Stimulated activated CD8-positive, alpha-beta memory T cell treated with anti-CD3 and anti-CD28 coated beads, Interleukin-7, amount 100 ng/mL, for 1 hour (primary cell): ENCODE measurements at places on chromosomes 12 and 14.

DNA sequence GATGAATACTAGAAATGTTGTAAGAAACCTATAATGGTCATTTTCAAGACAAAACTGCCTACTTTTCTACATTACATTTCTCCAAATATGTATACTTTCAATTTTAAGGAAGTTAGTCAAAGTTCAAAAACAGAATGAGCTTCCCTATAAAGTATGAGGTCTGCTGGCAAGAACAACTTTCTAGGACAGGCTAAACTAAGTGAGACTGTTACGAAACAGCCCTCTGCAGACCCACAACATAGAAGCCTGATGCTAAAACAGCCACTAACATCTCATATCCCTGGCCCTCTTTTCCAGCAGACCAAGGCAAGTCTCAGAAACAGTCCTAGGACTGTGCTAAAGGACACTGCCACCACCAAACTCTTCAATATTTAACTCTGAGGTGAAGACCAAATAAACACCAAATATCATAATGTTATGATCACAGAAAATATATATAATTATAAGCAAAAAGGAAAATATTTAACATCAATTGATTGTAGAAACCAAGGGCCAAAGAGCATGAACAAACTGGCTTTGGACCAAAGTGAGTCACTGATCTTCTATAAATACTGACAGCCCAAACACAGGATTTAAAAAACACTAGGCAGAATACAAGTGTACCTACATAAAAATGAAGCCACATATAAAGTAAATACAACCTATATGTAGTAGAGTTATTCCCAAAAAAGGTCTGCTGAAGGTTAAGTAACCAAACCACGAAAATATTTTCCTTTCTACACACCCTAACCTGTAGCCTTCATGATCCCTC lies 27.7 kb downstream of the PPP4R3A start:
- DNase-seq, result no peak

- DNase-seq, result no peak
Observed at GRCh38 chr12:3947781-3948180, 74.6 kb upstream of the PARP11 start.

- DNase-seq, result no peak
Observed at GRCh38 chr14:89000007-89000942, 175.8 kb downstream of the TTC8 start.

- DNase-seq, result no peak
Observed at GRCh38 chr12:110251381-110251780, 29.7 kb upstream of the ATP2A2 start.

- DNase-seq, result no peak
Observed at GRCh38 chr12:16610743-16611142, 4.8 kb upstream of the LMO3 start.

DNA sequence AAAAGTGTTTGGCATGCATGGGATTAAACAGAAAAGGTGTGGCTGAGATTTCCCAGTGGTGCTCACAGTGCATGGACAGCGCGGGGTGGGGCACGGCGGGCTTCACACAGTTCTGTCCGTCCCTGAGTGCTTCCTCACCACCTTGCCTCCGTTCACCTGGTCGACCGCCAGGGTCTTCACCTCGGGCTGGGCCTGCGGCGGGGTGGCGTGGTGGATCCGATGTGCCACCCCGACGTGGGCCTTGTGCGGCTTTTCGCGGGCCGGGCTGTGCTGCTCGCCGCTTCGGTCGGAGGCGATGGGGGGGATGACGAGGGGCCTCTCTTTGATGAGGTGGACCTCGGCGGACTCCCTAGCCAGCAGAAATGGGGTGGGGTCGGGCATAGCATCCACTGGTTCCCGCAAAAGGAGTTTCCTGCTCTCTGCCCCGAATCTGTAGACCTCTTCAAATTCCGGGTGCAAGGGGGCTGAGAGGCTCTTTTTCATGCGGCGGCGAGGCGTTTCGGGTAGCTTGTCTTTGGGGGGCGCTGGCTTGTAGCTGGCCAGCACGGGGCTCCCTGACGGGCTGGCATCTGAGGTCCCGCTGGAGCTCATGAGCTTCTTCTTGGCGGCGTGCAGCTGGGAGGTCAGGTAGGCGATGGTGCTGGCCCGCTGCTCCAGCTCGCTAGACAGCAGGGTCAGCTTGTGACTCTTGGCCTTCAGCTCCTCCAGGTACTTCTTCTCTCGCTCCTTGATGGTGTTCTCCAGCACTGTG lies 35.5 kb downstream of the CCDC92 start:
- no peak for DNase-seq

GRCh38 chr14:94383777-94384176 lies 4.6 kb downstream of the SERPINA1 start:
- DNase-seq, result no peak

DNA sequence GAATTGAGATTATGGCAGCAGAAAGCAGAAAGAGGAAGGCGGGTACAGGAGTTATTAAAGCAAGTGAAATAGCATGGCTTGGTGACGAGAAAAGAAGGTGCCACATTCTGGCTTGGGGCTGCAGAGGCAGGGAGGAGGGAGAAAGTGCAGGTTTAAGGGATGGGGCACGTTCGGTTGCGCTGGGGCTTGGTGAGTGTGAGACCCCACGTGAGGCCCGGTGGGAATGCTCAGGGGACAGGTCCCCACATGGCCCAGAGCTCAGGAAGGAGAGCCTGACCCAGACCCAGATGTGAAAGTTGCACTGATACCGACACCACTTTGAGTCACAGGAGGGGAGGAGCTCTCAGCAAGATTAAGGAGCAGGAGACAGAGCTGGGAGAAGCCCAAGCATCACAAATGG lies 187.1 kb downstream of the PIWIL1 start:
- DNase-seq, result no peak

GRCh38 chr12:52249511-52250047 lies 16.5 kb downstream of the KRT7 start:
- no peak for DNase-seq

DNA sequence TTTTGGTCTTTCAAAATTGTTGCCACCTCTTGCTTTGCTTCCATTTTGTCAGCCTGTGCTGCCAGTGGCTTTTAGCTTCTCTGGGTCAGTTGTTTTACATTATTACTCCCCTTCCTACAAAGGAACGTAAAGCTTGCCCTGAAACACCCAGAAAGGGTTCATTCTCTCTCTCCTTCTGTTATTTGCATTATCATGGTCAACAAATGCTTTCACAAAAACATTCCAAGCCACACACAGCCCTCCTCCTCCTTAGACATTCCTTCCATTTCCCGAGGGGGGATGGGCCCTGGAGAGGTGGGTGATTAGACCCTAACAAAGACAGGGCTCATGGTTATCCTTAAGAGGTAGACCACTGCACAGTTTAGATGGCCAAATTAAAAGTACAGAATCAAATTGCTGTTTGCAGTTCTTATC lies 60.4 kb upstream of the SINHCAF start:
- no peak for DNase-seq

DNA sequence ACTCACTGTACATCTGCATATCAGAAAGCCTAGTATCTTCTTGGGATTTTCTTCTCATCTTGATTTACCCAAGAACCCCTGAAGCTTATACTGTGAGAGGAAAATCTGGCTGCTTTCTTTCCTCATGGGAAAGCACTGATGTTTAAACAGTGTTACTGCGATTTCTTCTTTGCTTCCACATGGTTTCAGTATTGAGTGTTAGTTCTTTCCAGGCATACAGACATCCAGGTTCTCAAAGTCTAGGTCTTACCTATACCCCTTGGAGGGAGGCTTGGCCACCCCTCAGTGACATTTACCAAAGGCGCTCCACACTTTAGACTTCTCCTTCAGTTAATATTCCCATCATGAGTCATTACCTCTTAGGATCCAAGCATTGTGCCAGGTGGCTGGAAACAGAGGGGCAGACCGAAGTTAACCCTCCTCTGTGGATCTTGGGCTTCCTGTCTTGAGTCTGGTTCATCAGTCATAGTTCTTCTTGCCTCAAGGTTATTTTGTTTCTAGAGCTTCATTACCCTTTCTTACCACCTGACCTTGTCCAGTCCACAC lies 79.1 kb downstream of the TMEM117 start:
- no peak for DNase-seq

DNA sequence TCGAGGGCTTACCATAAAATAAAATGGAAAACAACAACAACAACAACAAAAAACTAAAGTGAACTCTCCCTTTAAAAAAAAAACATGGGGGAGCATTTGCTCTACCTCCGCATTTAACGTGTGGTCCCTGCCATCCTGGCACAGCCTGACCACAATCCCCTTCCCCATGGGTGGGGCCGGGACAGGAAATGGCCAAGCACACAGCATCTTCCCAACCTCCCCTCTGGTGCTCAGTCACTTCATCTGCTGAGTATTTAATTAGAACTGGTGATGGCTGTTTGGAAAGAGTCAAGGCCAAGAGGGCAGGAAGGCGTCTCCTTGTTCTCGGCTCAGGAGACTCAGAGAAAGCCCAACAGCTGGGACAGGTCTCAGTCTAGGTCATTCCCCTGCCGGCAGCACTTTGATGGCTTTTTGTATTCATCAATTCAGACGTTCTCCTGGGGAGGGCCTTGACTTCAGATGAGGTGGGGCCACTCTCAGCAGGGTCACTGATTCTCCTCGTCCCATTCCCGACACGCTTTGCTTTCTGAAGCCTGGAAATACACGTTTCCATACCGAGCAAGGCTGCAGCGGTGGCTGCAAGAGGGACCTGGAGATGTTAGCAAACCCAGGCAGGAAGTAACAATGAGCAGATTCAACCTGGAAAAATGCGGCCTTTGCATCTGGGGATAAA lies 44.4 kb downstream of the ANO2 start:
- no peak for DNase-seq

GRCh38 chr12:22409377-22410164 lies 75.1 kb upstream of the ST8SIA1 start:
- DNase-seq, result peak; percentile 22

GRCh38 chr14:35140718-35141581 lies 18.6 kb downstream of the PRORP start:
- DNase-seq, result no peak

DNA sequence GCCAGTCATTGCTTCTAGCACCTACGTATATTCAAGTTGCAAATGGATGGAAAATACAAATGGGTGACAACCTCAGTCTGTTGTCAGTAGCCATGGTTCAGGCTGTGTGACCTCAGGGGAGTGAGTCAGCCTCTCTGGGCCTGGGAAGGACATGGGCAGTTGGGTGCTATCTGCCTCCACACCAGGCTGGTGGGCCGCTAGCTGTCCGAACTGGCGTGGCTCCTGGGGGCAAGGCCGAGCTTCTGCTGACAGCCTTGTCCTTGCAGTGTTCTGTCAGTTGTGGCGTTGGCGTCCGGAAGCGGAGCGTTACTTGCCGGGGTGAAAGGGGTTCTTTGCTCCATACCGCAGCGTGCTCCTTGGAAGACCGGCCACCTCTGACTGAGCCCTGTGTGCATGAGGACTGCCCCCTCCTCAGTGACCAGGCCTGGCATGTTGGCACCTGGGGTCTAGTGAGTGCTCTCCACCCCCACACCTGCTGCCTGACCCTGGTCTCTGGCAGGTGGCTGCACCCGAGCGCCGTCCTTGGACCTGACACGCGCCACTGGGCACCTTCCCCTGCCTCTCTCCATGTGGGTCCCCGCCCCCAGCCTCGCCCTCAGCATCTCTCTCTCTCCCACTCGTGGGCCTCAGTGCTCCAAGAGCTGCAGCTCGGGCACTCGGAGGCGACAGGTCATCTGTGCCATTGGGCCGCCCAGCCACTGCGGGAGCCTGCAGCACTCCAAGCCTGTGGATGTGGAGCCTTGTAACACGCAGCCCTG lies 17.1 kb downstream of the PAPLN start:
- DNase-seq, result no peak

GRCh38 chr14:51818748-51819380 lies 41.5 kb upstream of the GNG2 start:
- DNase-seq, result no peak

DNA sequence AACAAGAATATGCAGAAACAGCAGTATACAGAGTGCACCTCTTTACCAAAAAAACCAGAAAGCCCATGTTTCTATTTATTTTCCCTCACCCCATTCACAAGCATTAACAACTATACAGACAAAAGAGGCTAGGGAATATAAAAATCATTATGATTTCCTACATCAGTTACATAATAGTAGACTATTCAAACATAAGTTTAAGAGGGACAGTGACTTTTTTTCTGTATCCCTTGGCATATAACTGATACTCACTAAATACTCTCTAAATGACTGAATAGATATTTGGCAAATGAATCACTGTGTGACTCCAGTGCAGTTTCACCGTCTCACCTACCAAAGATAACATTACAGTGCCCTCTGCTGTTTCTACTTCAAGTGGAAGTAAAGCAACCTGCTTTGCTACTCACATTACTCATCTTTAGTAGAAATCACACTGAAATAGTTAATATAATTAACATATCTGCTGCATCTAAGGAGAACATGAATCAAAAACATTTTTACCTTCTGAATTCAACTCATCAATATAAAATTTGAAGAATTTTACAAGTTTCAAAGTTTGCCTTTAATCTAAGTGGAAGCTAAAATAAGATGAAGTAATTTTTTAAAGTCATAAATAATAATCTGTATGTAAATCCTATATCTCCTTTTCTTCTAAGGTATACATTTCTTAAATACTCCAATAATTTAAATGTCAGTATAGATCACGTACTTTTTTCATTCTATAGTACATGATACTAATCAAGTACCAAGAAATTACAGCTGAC lies 103.8 kb downstream of the OSBPL8 start:
- no peak for DNase-seq

DNA sequence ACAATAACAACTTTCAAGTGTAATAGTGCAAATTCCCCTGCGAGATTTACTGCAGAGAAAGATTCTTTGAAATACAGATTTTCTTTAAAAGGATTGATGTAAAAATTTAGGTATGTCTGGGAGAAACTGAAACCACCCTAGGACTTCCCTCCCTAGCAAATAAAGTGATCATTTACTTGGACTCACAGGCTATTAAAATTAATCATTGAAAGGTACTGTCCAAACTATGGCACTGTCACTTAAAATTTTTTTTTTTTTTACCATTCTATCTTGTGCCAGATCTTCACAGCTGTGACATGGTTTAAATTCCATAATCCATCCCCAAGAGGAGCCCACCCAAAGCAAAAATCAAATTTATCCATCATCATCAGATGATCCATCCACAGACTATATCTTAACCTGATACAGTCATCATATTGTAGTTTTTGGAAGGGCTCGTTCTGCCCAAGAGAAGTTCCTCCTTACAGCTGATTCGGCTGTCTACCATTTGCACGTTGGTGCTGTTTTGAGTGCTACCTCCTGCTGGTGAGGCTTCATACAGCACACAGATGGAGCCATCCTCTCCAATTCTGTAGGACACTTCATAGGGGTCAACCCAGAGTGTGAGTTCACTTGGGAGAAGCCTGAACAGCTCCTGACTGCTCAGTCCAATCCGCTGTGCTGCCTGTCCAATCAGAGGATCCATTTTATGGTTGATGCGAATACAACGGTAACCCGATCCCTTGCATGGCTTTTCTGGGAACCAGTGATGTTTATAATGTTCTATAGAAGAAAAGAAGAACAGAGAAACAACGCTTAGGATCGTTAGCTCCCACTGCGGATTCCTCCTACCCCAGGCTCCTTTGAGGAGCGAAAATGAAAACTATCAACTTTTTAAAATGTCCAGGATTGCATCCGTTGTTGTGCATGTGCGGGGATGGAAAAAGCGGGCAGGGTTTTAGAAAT lies 1.7 kb downstream of the BTG1 start:
- DNase-seq, result peak; percentile 35
